Immature natural killer cell (primary cell): ENCODE measurements at places on chromosomes 5 and 9.

DNA sequence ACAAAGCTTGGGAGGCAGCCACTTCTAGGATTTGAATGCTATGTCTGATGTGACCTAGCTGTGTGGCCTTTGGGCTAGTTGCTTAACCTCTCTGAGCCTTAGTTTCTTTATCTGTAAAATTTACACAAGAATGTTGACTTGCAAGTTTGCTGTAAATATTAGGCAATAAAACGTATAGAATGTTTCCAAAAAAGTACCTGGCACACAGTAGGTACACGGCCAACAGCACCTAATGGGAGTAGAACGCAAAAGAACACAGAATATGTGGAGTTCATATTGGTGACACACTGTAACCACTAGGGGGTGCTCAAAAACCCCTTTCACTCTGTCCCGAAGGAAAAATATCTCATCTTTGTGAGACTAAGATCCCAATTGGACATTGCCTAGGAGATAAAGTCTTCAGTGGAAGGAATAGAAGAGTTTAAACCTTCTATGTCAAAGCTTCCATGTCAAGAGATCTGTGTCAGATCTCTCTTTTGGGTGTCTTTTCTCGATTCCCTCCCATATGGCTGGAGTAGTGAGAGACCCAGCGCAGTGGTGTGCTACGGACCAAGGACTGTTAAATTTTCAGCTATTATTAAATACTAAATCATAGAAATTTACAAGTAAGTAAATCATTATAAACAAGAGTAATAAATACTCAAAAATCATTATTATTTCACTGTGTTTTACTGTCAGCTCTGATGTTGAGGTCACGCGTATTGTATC lies 145.4 kb upstream of the RAD23B start:
- peak; percentile 33 for DNase-seq

- no peak for DNase-seq
Observed at GRCh38 chr9:7075154-7075553, 317.4 kb downstream of the KDM4C start.

DNA sequence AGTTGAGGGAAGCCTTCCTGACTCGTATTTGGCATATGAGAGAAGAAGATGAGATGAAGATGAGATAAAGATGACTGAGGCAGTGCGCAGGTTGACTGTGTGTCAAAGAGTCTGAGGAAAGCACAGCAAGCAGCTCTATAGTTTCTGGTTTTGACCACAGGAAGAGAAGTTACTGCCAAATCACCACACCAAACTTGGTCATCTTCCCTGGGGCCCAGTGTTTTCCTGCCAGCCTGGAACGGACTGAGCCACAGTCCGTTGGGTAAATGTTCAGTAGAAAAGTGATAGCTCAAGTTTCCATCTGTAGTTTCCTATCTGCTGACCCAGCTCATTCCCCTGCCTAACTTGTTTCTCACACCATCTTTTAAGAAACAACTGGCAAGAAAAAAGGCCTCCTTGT lies 80.7 kb upstream of the ADAMTS19 start:
- DNase-seq = no peak

- DNase-seq = no peak
Observed at GRCh38 chr9:93133681-93134014, 403 bp downstream of the NINJ1 start.

- DNase-seq = no peak
Observed at GRCh38 chr9:123642291-123643278, 286.6 kb downstream of the CRB2 start.

- DNase-seq = no peak
Observed at GRCh38 chr9:6566409-6567139, 79.0 kb downstream of the GLDC start.

DNA sequence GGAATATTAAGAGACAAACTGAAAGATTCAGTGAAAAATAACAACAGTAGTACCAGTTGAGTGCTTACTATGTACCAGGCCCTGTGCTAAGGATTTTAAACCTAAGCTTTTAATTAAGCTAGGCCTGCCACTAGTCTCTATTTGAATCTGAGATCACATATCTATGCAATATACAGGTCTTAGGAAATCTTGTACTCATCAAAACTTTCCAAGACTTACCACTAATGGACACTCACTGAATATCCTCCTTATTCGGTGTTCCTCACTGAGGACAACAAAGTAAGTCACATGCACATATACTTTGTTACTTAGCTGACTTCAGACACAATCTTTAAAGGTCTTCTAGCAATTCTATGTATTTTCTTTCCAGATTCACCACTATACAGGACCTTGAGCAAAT lies 32.6 kb downstream of the DIAPH1 start:
- no peak for DNase-seq

DNA sequence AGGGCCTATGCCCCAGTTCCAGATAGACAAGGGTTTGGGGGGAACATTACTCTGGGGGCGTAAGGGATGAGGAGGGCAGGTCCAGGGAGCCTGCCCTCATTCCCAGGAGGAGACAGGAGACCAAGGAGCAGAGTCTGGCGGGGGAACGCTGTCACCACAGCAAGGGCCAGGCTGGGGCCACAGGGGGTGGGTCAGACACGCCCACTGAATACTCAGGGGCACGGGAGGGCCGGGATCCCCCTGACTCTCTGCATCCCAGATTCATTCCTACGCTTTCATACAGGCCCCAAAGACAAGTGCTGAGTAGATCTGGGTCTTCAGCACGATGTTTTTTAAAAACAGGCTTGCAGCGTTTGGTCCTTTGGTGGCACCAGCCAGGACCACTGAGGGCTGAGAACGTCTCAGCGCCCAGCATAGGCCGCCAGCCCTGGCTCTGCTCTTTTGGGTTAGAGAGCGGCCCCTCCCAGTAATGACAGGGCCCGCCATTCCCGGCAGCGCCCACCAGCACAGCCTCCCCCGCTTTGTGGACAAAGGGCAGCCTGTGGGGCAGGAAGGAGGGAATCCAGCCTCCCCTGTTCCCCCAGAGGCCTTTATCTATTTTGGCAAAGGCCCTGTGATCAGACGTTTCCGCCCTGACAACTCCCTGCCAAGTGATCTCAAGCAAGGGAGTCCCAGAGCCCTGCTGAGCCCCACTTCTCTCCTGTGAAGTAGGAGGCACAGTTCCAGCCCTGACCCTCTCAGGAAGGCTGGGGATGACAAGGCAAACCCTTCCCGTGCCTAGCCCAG lies 24.9 kb downstream of the NEK6 start:
- no peak for DNase-seq

DNA sequence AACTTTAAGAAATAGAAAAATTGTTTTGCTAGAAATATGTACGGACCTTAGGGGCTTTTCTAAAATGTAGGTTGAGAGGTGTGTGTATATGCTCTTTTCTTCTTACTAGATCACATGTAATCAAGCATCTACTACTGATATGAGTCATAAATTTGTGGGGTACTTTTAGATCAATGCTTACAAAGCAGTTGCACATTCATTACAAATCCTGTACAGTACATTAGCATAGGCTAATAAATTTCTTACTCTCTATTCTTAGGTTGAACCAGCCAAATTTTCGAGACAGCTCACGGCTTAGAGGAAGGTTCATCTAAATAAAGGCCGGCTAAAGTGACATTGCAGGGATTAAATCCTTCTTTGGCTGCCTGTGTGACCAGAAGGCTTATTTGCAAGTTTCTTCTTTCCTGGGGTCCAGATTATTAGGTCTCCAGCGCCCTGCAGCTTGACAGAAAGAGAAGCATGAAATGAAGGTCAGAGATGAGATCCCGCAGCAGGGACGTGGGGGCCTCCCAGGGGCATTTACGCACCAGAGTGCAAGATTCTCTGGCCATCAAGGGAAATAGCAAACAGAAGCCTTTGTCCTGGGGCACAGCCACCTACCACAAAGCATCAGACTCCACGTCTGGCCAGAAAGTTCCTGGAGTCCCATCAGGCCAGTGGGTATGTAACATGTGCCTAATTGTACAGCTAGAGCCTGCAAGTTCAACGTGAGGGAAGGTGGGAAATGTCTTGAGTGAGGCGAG lies 53.0 kb downstream of the NIM1K start:
- no peak for DNase-seq

GRCh38 chr9:114186605-114187289 lies 31.4 kb downstream of the COL27A1 start:
- DNase-seq = no peak

DNA sequence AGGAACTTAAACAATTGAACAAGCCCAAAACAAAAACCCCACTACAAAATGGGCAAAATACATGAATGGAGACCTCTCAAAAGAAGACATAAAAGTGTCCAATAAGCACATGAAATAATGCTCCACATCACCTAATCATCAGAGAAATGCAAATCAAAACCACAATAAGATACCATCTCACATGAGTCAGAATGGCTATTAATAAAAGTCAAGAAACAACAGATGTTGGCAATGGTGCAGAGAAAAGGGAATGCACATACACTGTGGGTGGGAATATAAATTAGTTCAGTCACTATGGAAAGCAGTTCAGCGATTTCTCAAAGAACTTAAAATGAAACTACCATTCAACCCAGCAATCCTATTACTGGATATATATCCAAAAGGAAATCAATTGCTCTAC lies 337.4 kb upstream of the GRIA1 start:
- no peak for DNase-seq
